ENCODE measurements at places on chromosomes 16 and 17. TPM values are rescaled to one million over a fixed set of nuclear protein-coding genes. Genes with fewer than 3 reads are reported as not detected.

DNA sequence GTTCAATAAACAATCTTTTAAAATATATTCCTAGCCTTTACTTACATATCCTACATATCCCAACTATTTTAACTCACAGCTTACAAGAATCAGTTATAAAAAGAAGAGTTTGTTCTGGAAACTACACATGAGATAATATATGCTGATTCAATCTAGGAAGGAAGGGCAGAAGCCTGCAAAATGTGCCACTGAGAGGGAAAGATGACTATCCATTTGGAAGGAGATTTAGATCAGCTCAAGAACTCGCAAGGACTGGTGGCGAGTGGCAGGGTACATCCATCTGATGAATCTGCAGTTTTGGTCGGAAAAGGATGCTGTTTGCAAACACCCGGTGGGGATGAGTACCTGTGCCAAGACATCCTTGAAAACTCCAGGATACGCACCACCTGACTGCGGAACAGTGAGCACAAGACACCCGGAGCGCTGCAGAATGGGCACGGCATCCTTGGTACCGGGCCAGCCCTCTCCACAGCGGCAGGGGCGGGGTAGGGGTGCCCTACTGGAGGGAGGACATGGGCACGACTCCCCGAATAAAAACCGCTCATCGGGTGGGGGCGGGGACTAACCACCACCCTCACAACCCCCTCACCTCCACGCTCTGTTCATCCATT, 723 bp downstream of the TRIM37 start:
- H3K36me3 ChIP-seq = no peaks in the 10 kb centered on the region
- no peaks in the 10 kb centered on the region for H3K27me3 ChIP-seq
- peaks cover 11% of the 10 kb centered on the region for H3K4me1 ChIP-seq
- H3K4me3 ChIP-seq = peak overlapping the region; percentile 83

- DNase-seq = peak; percentile 90
- H3K27me3 ChIP-seq = no peaks in the 10 kb centered on the region
- peaks cover 66% of the 10 kb centered on the region for H3K4me1 ChIP-seq
- H3K36me3 ChIP-seq = peaks cover 70% of the 10 kb centered on the region
- peak overlapping the region; percentile 88 for H3K27ac ChIP-seq
Measured at GRCh38 chr17:78133971-78134898, 3.7 kb downstream of the TMC8 start.

KIF19 gene
- not detected for total RNA-seq

DNA sequence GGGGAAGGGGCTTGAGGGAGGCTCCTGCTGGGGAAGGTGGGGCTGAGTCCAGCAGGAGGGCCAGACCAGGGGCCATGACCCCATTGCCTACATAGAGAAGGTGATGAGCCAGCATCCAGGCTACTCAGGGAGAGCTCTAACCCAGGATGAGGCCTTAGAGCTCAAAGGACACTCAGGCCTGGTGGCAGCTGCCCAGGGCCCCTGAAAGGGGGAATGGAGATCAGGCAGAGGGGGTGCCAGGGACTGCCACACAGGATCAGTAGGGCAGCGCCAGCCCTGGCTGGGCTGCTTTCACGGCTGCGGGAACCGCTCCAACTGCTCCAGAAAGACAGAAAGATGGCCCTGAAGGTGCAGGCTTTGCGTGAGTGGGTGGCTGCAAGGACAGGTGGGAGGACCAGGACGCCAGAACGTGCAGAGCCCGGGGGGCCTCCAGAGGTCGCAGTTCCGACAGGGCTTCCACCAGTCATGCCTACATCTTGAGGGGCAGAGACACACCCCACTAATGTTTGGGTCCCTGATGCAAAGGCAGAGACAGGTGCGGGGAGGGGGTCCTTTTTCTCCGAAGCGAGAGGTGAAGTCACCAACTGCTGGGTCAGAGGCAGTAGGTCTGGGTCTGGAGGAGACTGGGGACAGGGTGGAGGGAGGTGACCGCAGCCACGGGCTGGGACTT, 882 bp upstream of the ATP6V0C start:
- peak overlapping the region; percentile 96 for H3K4me3 ChIP-seq
- no peaks in the 10 kb centered on the region for H3K36me3 ChIP-seq
- peaks cover 80% of the 10 kb centered on the region for H3K4me1 ChIP-seq
- no peak for DNase-seq
- peak overlapping the region; percentile 99 for H3K27ac ChIP-seq

DNA sequence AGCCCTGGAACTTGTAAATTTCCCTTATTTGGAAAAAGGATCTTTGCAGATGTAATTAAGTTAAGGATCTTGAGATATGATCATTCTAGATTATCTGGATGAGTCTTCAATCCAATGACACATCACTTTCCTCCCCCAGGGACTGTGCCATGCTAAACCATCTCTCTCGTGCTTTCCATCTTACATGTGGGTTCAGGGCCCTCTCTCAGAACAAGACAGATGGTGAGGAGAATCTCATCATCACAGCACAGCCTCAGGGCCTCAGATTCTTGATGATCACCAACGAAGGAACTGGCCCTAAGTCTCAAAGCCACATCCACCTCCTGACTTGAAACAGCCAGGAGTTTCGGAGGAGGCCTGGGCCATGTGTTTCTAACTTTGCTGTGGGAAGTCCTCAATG, 78.7 kb downstream of the LITAF start:
- H3K27me3 ChIP-seq = no peaks in the 10 kb centered on the region
- H3K4me1 ChIP-seq = peaks cover 13% of the 10 kb centered on the region
- no peak overlapping the region for H3K4me3 ChIP-seq
- no peaks in the 10 kb centered on the region for H3K36me3 ChIP-seq
- H3K27ac ChIP-seq = no peak overlapping the region

DNA sequence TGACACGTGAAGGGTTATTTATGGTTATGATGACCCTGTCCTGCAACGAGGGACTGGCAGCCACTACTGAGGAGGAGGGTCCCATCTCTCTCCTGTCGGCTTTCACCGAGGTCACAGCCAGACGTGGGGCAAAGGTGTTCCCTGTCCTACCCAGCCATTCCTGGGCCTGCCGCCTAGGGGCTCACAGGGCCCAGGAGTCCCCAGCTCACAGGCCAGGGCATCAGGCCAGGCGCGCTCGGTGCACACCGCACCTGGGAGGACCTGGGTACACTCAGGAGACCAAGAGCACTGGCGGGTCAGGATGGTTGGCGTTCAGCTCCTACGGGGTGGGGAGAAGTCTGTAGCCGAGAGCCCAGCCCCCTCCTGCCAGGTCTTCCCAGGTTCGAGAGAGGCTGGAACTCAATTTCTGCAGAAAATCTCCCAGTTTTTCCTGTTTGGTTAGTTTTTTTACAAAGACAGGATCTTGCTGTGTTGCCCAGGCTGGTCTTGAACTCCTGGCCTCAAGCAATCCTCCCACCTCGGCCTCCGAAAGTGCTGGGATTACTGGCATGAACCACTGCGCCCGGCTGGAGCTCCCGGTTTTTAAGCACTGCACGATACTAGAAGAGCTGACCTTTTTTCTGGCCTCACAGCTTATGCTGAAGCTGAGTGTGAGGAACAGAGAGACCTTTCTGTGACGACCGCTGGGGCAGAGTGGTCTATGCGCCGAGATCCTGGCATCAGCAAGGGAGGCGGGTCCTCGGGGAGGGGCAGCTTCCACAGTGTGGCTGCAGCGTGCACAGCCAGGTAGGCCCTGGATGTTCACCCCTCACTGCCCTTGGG, 7.7 kb downstream of the CYBC1 start:
- H3K4me3 ChIP-seq = no peak overlapping the region
- DNase-seq = no peak
- H3K27ac ChIP-seq = no peak overlapping the region

CARD14 gene
- total RNA-seq = not detected

DNA sequence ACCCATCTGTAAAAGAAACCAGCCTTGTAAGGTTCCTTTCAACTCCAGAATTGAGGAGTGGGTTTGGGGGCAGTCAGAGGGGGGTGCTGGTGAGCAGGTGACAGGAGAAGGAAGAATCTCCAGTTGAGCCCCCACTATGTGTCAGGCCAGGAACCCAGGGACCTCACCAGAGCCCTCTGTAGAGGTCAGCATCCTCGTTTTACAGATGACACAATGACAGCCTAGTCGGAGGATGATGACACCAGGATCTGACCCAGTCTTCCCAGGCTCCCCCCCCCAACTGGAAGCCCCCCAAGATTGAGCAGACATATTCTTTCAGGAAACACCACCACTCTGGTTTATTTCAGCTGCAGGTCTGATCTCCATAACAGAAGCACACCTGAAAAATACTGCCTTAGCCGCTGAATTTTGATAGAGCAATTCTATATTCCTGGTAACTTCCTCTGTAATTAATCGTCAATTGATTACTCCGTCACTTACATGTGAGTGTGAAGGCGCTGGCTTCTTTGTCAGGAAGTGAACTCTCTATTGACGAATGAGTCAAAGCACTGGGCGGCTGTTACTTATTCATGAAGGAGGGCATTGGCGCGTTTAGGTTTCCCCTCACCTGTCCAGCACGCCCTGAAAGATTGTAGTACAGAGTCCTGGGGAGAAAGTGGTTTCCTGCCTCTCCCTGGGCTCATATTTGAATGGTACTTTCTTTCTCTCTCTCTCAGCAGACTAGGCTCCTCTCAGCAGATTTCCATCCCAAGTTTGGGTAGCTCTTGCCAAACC, 21.2 kb downstream of the SOCS3 start:
- DNase-seq = peak; percentile 76
- H3K27me3 ChIP-seq = no peaks in the 10 kb centered on the region
- H3K27ac ChIP-seq = peak overlapping the region; percentile 54
- H3K4me3 ChIP-seq = no peak overlapping the region

STRADA gene
- total RNA-seq = 93.2 TPM

SCARF1 gene
- 3.7 TPM for total RNA-seq

GRCh38 chr16:12317856-12318537, 341.5 kb downstream of the SNX29 start:
- no peak for DNase-seq
- H3K27me3 ChIP-seq = no peaks in the 10 kb centered on the region
- H3K27ac ChIP-seq = no peak overlapping the region

DNA sequence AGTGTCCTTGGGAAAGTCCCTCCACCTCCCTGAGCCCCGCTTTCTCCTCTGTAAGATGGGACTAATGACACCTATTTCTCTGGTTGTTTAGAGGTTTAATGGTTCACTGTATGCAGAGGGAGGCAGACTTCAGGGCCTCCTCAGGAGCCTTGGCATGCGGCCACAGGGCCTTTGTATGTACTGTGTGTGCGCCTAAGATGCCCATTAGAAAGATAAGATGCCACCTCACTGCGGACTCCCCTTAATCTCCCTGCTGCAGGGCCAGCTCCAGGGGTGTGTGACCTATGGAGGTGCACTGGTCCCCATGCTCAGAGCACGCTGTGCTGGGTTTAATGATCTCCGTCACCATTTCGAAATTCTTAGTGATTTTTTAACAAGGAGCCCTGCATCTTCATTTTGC, 59.3 kb downstream of the TMEM235 start:
- no peaks in the 10 kb centered on the region for H3K36me3 ChIP-seq
- H3K27ac ChIP-seq = no peak overlapping the region
- DNase-seq = no peak
- no peaks in the 10 kb centered on the region for H3K27me3 ChIP-seq

COL1A1 gene
- total RNA-seq = 11.6 TPM

GRCh38 chr16:3158510-3159314, 23.9 kb downstream of the ZNF213 start:
- peaks cover 4% of the 10 kb centered on the region for H3K27me3 ChIP-seq
- peak overlapping the region; percentile 84 for H3K4me3 ChIP-seq
- DNase-seq = peak; percentile 92
- no peaks in the 10 kb centered on the region for H3K36me3 ChIP-seq

All from B cell (primary cell).